ENCODE measurements at places on chromosomes 13 and 19.

DNA sequence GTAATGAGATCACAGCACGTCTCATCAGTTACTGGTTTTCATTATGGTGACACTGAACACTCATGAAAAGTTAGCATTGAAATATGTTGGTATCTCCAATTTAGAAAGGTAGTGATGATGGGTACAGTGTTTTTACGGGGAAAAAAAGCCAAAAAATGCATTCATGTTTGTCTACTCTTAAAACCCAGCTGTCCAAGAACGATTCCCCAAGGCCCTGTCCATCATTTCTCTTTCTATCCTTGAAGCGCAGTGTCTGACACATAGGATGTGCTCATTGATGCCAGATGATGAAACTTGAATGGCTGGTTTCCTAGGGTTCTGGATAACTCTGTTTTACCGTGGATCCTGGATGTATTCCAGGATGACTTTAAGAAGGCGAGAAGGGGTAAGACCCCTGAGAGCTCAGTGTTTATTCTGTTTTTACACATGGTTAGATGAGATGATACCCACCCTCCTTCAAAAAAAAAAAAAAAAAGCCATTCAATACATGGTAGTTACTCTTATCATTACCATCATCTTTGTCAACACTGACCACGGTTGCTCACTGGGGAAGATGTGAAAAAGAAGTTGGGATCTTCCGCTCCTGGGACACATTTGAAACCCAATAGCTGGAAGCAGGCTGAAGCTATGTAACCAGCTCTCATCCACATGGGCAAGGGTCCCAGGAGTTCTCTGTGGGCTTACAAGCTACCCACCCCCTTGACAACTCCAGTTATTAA, 22.5 kb downstream of the SERP2 start:
- DNase-seq: no peak

DNA sequence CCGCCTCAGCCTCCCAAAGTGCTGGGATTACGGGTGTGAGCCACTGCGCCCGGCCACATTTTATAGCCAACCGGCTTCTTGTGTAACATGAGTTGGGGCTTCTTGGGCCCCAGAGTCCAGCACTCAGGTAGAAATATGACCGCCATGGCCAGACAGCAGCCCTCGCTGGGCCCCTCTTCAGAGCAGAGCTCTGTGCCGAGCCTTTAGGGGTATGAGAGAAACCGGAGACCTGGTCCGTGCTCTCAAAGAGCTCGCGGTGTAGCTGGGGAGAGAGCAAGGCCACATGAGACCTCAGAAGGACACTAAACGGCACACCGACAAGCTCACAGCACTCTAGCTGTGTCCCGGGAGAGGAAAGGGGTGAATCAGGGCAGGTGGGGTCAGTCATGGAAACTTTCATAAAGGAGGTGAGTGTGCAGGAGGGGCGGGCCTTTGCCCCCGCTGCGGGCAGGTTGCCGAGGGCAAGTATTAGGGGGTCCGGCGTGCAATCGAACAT, 15.8 kb downstream of the ACTN4 start:
- DNase-seq: no peak

GRCh38 chr13:81929988-81930387, 1589.1 kb upstream of the SPRY2 start:
- DNase-seq: peak; percentile 71

DNA sequence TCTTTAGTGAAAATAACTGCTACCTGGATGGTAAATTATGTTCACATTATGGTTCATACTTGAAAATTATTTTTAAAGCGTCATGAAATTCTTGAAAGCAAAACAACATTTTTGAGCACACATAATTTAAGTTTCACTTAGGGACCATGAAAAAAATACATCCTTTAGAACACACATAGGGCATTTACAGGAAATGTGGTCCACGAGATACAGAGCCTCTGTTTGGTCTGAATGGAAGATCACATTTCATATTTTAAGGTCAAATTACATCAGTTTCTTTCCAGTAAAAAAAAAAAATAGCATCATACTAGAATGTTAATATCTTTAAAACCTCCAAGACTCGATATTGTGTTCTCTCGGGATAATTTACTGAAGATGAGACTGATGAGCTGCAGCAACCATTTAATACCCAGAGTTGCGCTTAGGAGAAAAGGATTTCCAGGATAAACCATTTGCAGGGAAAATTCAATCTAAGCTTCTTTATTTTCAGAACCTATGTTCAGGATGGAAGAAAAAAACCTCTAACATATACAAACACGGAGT, 720.7 kb downstream of the DIAPH3 start:
- peak; percentile 84 for DNase-seq

GRCh38 chr19:1767464-1767933, 14.2 kb downstream of the ONECUT3 start:
- DNase-seq: no peak

GRCh38 chr19:11995174-11995573, 30.3 kb downstream of the ZNF763 start:
- peak; percentile 79 for DNase-seq

GRCh38 chr13:29458419-29458818, 137.1 kb downstream of the SLC7A1 start:
- no peak for DNase-seq

DNA sequence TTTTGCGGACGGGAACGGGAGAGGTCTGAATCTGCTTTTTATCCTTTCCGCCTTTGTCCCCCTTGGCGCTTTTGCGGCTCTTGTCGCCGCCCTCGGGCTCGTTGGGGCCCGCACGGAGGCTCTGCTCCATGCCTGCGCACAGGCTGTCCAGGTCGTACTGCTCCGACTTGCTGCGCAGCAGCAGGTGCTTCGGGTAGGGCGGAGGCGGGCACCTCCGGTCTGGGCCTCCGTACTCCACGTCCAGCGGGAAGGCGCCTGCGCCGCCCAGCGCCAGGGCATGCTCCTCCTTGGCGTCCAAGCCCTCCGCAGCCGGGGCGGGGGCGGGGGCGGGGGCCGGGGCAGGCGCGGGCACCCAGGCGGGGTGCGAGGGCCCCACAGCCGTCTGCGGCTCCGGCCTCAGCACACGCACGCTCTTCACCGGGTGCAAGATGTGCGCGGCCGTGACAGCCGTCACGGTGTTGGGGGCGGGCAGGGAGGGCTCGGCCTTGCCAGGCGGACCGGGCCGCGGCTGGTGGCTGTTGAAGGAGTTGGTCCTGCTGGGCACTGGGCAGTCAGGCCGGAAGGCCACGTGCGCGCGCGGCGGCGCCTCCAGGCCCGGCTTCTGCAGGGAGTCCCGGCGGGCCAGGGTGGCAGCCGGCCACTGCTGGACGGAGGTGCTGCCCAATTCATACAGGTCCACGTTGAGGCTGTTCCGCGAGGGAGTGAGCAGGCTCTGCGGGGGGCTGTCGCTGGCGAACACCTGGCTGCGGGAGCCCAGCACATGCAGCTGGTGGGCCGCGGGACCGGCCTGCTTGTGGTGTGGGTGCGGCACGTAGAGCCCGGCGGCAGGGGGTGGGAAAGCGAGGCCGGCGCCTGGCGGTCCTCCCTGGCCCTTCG, 73.1 kb downstream of the LATS2 start:
- no peak for DNase-seq

DNA sequence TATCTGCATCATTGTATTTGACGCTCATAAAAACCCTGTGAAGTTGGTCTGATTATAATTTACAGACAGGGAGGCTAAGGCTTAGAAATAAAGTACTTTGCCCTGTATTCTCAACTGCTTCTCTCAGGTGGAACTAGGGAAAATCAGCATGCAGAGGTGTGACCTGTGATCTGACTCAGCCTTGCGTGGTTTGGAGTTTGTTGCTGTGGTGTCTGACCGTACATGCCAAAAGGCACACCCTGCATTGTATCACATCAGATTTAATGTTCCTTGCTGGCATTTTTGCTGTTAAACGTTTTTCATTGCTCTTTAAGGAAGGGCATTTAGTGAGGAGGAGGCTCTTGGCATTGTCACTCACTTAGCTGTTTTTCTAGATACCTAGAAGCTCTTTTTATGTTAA, 58.8 kb upstream of the C1QTNF9B start:
- DNase-seq: peak; percentile 59

DNA sequence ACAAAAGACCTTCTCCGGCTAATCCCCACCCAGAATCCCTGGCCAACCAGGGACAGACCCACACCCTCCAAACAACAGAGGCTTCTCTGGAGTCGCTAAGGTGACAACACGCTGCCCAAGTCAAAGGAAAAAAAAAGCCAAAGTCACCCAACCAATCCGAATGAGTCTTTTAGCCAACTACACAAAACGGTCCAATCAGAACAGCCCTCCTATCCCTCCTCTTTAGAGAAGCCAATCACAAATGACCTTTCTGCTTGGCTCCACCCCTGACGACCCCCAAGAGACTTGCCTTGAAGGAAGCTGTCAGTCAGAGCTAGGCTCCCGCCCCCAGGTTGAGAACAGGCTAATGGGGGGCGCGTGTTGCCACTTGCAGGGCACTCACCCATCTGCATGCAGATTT, 6.6 kb upstream of the FBXW9 start:
- DNase-seq: peak; percentile 65

- peak; percentile 65 for DNase-seq
Observed at GRCh38 chr13:41019011-41019487, at the start of gene ELF1. Gene ELF1, minus strand, starts transcription at chr13:41019316. Its CDS starts 37,262 bp downstream, at chr13:40982054.

DNA sequence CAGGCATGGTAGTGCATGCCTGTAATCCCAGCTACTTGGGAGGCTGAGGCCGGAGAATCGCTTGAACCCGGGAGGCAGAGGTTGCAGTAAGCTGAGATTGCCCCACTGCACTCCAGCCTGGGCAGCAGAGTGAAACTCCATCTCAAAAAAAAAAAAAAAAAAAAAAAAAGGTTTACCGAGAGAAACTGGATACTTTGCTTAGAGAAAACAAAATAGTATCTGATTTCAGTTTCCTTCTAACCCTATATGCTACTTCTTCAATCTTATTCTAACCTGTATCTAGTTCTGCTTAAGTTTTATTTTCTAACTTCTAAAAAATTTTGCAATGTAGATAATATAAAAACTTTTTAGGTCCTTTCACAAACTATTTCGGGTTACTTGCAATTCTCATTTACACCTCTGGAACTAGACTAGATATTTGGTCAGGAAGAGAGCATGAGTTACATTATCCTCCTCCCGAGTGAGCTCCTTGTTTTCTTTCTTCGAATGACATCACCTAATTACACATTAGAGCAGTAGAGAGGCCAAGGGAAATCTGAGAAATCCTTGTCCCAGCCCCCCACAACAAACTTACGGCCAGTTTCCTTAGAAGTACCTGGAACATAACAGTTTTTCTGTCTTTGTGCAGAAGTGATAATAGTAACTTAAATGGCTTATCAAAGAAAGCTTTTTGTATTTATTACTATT, 128.9 kb downstream of the B3GLCT start:
- DNase-seq: peak; percentile 64

DNA sequence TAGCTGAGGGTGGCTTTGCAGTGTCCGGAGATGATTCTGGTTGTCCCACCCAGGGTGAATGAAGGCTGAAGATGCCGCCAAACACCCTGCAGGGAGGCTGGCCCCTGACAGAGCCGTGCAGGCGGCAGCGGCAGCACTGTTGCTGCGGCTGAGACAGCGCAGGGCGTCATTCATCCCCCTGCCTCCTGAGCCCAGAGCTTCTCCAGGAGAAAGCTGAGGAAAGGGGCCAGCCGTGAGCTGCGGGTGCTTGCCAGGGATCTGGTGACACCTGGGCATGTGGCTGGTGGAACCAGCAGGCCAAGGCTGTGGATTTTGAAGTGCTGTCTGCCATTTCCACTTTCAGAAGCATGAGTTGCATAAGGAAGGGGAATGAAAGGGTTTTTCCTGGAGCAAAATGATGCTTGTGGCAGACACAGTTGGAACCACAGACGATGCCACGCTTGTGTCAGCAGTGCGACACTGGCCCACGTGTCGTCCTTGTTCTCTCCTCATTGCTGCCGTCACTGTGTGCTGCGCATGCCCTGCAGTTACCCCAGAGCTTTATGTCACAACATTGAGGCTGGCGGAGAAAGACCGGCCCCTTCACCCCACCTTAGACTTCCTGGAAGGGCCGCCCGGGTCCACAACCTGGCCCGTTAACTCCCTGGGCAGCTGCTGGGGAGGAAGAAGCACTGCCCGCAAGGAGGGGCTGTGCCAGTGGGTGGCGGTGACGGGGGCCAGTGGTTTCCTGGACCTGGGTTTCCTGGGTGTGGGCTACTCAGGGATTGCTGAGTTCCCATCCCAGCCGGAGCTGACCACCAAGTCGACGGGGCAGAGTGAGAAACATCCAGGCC, 22.7 kb downstream of the TFDP1 start:
- no peak for DNase-seq

GRCh38 chr19:4388337-4389063, 11.8 kb downstream of the SH3GL1 start:
- no peak for DNase-seq

All from choroid plexus epithelial cell (primary cell).